Renal cortex interstitium (tissue), 15 donors: ENCODE measurements at places on chromosomes 4 and X. TPM values are rescaled to one million over a fixed set of nuclear protein-coding genes. Genes with fewer than 3 reads are reported as not detected.

Gene GLRB
- 13.0 TPM for polyA plus RNA-seq

Gene BGN
- 178 TPM for polyA plus RNA-seq

Gene MAGEA4
- not detected for polyA plus RNA-seq

Gene MID1
- 23.2 TPM for polyA plus RNA-seq

Gene FGG
- not detected for polyA plus RNA-seq
